ENCODE measurements at places on chromosomes 5 and 9.
A peak's percentile ranks its signal among the peaks of the same experiment; 100 is the strongest.

DNA sequence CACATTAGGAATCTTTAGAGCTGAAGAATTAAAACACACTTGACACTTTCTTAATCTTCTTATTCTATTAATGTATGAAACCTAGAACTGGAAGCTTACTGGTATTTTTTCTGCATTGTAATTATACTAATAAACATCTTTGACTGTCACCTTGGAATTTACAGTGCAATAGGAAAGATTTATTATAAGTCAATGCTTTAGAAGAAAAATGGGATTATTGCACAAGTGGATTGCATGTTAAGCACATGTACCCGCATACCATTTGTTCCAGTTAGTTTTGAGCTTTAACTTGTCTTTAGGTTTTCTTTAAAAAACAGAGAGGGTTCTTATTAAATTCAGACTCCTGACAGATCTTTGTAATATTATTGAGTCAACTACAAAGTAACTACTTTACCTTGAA is 278.5 kb downstream of the CCDC171 start:
- DNase-seq = no peak

GRCh38 chr5:102835717-102836116 is 80.6 kb downstream of the PAM start:
- DNase-seq = no peak

- peak; percentile 80 for DNase-seq
Observed at GRCh38 chr5:132257131-132258101, at the start of gene PDLIM4. Gene PDLIM4 (plus strand): TSS chr5:132257696. CDS start chr5:132257735, 39 bp downstream.

- no peak for DNase-seq
Observed at GRCh38 chr5:115551415-115551814, 6.8 kb upstream of the FEM1C start.

- DNase-seq = no peak
Observed at GRCh38 chr5:180399401-180400215, 46.5 kb upstream of the GFPT2 start.

DNA sequence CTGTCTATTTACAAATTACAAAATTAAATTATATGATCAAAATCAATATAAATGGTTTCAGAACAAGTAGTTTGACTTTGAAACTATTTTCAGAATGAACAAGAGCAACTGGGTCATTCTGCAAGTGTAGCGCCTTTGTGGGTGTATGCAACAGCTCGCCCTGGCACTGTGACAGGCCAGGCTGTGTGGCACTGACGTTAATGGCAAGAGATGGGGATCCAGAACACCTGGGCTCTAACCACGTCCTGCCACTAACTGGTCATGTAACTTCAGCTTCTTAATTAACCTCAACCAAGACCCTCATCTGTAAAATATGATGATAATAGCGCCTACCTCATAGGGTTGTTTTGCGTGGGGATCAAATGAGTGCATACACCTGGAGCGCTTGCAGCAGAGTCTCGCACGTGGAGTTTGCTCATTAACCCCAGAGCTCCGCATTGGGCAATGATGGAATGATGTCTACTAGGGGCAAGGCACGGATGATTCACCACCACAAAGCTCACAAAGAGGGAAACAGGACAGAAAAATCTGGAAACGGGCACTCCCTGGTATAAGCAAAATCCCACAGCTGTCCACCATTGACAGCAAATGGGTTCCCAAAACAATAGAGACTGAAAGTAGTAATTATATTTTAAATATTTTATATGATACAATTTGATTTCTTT is 639.4 kb downstream of the SEMA5A start:
- no peak for DNase-seq

- peak; percentile 78 for DNase-seq
Observed at GRCh38 chr9:126398403-126399058, 71.9 kb downstream of the MVB12B start.

DNA sequence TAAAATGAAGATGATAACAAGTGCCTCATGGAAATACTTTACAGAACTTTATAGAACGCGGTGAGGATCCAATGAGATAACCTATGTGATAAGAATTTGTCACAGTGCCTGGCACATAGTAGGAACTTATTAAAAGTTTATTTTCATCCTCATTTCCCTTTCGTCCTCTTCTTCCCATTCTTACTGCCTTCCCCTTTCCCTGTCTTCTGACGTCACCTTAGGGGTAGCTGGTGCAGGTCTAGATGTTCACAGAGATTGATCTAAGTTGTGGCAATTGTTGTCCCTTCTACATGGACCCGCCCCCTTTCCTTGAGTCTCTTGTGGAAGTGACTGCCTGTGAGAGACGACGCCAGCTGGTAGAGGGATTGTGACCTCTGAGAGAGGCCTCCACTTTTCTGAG is 46.5 kb upstream of the NTRK2 start:
- DNase-seq = no peak

DNA sequence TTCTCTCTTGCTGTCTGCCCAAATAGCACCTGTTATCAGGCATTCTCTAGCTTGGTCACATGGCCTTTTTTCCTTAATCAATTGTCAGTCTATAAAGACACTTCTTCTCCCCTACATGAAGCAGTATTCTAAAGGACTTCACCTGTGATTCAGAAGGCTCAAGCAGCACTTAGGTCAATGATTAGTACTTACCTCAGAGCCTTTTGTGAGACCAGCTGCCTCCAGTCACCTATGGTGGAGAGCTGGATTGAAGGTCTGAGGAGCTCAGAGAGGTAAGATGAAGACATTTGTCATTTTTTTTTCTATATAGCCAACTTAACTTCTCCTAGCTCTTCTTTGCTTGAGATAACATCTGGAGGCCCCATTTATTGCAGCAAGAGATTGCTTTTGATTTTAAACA is 278.3 kb upstream of the PCSK5 start:
- DNase-seq = no peak

Measured in BE2C (cell line).